ENCODE measurements at places on chromosomes 2 and 18.
A peak's percentile ranks its signal among the peaks of the same experiment; 100 is the strongest.

GRCh38 chr2:26892922-26893524 lies 45.1 kb downstream of the DPYSL5 start:
- no peak for DNase-seq

GRCh38 chr2:152962446-152962845 lies 244.0 kb downstream of the ARL6IP6 start:
- DNase-seq: no peak

- no peak for DNase-seq
These were observed 26.4 kb upstream of the ATRAID start for GRCh38 chr2:27185331-27186026.

- DNase-seq: no peak
These were observed 73.7 kb downstream of the PTGR3 start for GRCh38 chr18:75135158-75135725.

- peak; percentile 89 for DNase-seq
These were observed 193.7 kb upstream of the ID2 start for GRCh38 chr2:8488001-8488738.
